ENCODE measurements at places on chromosomes 13 and 19.

DNA sequence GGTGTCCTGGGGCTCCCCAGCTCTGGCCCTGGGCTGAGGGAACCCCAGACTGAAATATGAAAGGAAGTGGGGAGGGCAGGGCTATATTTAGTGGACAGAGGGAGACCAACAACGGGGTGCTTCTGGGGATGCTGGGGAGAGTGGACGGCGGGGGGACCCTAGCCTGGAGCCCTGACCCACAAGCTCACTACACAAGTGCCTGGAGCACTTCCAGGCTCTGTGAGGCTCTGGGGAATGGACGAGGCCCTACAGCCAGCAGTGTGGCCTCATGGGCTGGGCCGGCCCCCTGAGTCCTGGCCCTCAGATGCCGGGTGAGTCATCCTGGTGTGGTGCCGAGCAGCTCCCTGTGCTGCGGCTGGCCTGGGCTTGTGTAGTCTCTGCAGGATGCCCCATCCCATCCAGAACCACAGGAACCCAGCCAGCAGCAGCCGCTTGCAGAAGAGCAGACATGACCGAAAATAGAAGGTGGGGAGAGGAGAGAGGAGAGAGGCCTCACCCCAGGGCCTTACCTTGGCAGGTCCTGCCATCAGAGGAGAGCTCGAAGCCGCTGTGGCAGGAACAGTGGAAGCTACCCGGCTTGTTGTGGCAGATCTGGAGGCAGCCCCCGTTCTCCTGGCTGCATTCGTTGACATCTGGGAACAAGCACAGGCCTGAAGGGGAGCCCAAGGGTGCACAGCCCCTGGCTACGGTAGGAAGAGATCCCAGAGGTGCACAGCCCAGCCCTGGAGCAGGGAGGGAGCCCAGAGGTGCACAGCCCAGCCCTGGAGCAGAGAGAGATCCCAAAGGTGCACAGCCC, 26.1 kb downstream of the GAS6 start:
- DNase-seq = peak; percentile 30

DNA sequence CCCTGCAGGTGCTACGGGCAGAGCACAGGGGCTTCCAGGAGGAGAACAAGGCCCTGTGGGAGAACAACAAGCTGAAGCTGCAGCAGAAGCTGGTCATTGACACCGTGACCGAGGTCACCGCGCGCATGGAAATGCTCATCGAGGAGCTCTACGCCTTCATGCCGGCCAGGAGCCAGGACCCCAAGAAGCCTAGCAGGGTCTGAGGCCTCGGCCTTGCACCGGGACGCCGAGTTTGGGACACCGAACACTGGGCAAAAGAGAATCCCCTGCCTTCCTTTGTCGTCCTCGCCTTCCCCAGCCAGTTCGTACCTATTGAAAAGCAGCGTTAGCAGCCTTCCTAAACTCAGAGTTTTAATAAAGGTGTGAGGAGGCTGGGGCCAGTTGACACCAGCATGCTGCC, 12.1 kb downstream of the CBY2 start:
- DNase-seq = no peak

GRCh38 chr13:50651922-50652321, 191.6 kb downstream of the DLEU7 start:
- peak; percentile 35 for DNase-seq

DNA sequence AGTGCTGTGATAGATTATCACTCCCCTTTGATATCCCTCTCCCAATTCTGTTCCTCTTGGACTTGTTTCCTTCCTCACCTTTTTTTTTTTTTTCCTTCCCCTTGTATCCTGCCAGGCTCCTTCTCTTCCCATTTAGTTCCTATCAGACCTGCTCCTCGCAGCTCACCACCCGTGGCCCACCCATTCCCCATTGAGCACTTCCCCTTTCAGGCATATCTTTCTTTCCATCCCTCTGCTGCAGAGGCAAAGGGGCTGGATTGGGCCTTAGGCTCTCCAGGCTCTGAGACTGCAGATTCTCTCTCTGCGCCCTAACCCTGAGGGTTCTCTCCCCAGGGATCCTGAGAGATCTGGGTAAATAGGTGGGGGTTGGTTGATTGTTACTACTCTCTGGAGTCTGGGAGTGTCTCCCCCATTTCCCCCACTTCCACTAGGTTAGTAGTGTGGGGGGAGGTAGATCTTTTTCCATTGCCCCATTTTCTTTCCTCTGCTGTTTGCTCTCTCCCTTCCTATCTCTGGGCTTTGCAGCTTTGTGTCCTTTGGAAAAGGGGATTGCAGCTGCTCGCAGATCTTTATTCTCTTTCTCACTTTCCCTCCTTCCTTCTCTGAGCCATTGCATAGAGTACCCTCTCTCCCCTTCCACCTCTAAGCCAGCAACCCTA, 2.3 kb downstream of the ARHGAP35 start:
- DNase-seq = no peak

DNA sequence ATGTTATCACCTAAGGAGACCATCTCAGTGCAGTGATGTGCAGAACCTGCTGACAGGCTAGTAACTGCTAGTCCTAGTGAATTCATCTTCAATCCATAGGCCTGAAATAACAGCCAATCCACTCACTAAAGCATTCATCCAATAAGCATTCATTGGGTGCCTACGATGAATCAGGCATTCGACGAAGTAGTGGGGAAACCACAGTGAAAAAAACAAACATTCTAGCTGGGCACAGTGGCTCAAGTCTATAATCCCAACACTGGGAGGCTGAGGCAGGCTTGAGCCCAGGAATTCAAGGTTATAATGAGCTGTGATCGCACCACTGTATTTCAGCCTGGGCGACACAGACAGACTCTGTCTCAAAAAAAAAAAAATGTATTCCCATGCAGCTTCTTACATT, 135.6 kb downstream of the RNF17 start:
- no peak for DNase-seq

DNA sequence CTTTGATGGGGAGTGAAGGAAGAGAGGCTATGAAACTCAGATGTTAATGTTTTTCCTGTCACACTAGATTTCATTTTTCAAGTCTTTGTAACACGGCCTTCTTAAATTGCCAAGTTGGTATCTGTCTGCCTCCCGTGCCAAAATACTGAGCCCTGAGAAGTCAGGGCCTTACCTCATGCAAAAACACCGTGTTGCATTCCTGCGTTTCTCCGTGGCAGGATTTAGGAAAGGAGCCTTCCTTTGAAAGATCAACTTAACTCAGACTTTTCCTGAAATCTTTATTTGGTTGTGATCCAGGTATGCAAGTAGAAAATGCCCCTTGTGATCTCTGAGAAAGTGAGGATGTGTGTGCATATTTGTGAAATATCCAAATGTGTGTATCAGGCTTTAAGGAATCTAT, 1291.0 kb upstream of the SLC10A2 start:
- DNase-seq = no peak

- peak; percentile 71 for DNase-seq
Measured at GRCh38 chr13:28349371-28349770, 145.6 kb downstream of the FLT1 start.

GRCh38 chr19:55493052-55493644, 4.9 kb downstream of the SSC5D start:
- DNase-seq = no peak

GRCh38 chr13:29817604-29818378, 32.6 kb downstream of the UBL3 start:
- no peak for DNase-seq

DNA sequence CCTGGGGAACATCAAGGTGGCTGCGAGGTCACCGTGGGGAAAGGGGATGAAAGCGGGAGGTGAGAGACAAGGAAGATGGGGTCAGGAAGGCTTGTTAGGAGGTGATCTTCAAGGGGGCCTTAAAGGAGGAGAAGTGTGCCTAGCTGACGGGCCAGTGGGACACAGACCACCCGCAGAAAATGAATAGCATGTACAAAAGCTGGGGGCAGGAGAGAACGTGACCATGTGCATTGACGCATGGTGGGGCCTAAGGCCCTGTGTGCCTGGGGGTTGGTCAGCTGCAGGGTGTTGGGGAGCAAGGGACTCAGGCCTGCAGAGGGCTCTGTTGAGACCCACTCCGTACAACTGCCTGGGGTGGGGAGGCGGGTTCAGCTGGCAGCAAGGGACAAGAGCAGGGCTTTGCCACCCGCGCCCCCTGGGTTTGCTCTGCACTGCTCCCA, 5.9 kb downstream of the RAB8A start:
- no peak for DNase-seq

- peak; percentile 30 for DNase-seq
Measured at GRCh38 chr13:49869519-49869918, 66.6 kb downstream of the SPRYD7 start.

- DNase-seq = no peak
Measured at GRCh38 chr13:35791184-35791851, 314.8 kb upstream of the MAB21L1 start.

DNA sequence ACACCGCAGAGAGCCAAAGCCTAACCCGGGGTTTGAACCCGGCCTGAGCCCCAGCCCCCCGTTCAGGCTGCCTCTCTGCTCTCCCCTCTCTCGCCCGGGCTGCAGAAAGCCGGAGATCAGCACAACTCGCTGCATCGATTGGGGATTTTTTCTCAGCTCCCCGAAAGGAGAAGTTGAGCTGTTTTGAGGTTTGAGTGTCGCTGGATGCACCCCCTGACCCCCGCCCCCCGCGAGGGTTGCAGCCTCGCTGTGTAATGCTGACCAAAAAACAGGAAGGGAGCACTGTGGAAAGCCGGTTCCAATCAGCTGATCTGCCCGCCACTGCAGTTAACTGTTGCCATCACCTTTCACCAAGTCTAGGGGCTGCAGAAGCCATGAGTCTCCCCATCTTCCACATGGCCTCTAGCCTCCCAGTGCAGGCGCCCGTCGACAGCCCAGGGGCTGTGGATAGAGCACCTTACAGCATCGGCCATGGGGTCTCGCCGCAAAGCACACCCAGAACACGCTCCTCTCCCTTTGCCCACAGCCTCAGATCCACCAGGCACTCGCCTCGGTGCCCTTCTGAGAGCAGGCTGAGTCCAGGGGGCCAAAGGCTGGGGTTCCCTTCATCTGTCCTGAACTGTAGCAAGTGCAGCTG, 34.5 kb downstream of the MYO9B start:
- DNase-seq = no peak

- no peak for DNase-seq
Measured at GRCh38 chr19:2270157-2270422, 11.9 kb downstream of the PEAK3 start.

GRCh38 chr19:18291590-18292461, 10.4 kb upstream of the JUND start:
- DNase-seq = peak; percentile 80

GRCh38 chr19:15769586-15769985, 17.9 kb upstream of the OR10H5 start:
- DNase-seq = no peak

DNA sequence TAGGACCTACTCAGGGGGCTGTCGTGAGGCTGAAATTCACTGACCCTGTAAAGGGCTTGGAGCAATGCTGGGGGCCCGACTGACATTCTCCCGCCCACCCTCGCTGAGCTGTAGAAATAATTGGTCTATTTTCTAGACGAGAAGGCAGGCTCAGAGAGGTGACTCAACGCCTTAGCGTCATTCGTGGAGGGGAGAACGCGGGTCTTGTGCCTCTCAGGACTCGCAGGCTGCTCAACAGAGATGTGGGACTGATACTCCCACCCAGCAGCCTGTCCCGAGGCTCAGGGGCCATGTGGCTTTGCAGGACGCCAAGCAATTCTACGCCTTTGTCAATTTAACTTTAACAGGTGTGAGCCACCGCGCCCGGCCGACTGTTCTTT, 23.6 kb upstream of the ASPDH start:
- DNase-seq = no peak

- no peak for DNase-seq
Measured at GRCh38 chr19:19050104-19050503, 13.7 kb upstream of the SLC25A42 start.

DNA sequence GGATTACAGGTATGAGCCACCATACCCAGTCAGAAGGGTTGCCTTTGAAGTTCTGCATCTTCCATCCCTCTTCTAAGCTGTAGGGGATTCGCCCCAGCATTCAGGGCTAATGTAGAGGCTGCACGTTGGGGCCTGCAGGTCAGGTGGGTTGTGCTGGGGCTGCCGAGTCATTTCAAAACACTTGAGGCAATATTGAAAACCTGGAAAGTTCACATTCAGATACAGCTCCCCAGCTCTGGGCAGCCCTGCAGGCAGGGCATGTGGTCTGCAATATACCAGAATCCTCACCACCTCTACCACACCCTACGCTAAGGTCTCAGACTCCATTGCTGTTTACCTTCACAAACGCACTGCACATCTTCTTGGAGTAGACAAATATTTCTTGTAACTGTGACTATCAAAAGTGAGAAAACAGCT, 24.6 kb downstream of the CCNE1 start:
- no peak for DNase-seq

DNA sequence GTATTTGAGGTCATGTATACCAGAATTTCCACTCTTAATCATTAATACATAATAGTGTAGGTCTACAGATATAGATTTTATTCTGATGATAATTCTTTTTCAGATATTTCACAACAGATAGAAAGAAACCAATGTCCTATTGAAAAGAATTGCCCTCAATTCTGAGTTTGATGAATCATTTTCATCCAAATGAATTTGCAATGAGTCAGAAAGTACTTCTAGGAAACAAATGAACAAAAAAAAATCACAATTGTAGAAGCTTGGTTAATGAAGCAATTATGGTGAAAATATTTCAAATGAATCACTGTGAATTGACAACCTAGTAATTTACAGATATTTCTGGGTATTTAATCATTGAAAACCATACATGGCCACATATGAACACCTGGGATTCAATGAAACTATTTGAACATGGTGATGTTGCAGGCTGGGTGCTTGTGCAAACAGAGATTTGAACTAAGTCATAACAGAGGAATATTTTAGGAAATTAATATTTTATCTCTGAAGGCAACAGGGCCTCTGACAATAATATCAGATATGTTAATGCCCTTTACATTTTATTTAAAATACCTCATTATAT, 360.9 kb downstream of the SLITRK5 start:
- no peak for DNase-seq

DNA sequence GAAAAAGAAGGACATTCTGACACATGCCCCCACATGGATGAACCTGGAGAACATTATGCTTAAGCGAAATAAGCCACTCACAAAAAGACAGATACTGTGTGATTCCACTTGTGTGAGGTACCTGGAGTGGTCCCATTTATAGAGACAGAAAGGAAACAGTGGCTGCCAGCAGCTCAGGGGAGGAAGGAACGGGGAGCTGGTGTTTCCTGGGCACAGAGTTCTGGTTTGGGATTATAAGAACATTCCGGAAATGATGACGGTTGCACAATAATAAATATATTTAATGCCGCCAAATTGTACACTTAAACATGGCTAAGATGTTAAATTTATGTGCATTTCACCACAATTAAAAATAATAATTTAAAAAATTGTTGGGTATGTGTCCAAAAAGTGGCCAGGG, 33.0 kb downstream of the SERP2 start:
- DNase-seq = no peak

All from SK-N-DZ (cell line).